ENCODE measurements at places on chromosomes 1 and 21. TPM values are rescaled to one million over a fixed set of nuclear protein-coding genes. Genes with fewer than 3 reads are reported as not detected.

The LCE1C gene
- total RNA-seq, result not detected

DNA sequence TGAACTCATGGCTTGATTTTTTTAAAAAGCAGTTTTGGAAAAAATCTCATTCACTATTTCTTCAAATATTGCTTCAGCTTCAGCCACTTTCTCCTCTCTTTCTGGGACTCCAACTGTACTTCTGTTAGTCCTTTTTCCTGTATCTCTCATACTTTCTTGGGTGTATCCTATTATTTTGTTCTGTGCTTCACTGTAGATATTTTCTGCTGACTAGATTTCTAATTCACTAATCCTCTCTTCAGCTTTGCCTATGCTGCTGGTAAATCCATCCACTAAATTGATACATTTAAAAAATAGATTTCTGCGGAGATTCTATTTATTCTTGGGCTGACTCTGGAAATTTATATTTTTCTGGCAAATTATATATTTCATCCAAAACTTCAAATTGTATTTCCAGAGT is 4.9 kb upstream of the KCNE2 start:
- no peak for DNase-seq

The TMEM52 gene
- total RNA-seq, result 1.8 TPM

- DNase-seq, result no peak
Observed at GRCh38 chr1:222772996-222773379, 36.0 kb downstream of the FAM177B start.

DNA sequence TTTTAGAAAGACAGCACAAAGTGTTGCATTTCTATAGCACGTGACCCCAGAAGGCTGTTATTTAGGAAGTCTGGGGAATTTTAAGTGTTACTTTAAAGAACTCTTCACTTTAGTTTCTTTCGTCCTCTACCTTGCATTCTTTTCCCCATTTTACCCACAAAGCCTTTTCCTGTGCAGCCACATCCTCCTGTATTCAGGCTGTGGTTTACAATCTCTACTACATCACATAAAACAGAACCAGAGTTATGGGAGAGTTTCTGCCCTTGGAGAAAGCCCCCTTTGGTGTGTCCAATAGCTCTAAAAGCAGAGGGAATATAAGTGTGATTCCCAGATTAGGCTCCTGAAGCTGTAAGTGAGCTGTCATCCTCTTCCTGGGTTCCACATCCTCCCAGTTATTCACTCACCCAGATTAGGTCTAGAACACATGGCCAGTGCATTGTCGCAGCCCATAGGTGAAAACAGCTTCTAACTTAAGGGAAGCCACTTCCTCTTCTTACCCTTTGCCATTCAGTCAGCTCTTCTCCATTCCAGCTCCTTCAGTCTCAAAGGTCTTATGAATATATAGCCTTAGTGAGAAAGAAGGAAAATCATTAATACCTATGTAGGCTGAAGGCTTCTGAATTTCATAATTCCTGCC is 171.1 kb downstream of the PIGK start:
- DNase-seq, result no peak

- no peak for DNase-seq
Observed at GRCh38 chr1:90452491-90452890, 264.6 kb downstream of the BARHL2 start.

The PCNX2 gene
- 8.5 TPM for total RNA-seq

GRCh38 chr1:218705391-218705790 is 360.3 kb downstream of the TGFB2 start:
- DNase-seq, result no peak

- DNase-seq, result no peak
Observed at GRCh38 chr1:82762829-82763532, 962.2 kb downstream of the ADGRL2 start.

DNA sequence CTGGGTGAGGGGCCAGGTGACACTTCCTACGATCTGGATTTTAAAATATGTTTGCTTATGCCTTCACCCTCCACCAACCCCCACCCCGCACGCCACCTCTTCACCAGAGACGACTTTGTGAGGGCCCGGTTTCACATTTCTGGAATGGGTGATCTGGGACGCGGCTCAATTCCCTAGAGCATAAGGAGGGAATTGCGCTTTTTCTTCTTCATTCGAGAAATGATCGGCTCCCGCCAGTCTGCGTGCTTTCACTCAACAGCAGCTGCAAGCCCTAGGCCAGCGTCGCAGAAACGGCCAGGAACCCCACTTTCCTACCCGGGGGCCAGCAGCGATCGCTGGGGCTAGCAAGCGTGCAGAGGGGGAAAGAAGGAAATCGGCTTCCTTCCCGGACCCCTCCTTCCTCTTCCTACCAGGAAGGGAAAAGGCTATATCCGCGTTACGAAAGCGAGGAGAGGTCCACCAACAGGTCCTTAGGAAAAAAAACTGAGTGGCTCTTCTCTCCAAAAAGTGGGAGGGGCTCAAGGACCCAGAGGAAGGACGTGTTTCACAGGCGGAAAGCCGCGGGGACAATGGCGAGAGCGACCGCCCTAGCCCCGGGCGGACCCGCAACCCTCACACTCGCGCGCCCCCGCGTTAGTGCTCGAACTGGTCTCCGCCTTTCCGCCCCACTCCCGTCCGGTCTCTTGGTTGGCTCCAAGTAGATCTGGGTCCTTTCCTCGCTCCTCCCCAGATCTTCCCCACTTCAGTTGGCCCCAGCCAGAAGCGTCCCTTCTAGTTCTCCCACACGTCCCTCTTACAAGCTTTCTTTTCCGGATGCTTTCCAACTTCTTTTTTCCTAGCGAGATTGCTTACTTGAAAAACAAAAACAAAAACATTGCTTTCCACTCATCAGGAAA is 1.1 kb upstream of the ADAMTS1 start:
- peak; percentile 75 for DNase-seq

The NLRP3 gene
- total RNA-seq, result 0.89 TPM

GRCh38 chr1:225700164-225700821 is 47.4 kb upstream of the ENAH start:
- DNase-seq, result no peak

DNA sequence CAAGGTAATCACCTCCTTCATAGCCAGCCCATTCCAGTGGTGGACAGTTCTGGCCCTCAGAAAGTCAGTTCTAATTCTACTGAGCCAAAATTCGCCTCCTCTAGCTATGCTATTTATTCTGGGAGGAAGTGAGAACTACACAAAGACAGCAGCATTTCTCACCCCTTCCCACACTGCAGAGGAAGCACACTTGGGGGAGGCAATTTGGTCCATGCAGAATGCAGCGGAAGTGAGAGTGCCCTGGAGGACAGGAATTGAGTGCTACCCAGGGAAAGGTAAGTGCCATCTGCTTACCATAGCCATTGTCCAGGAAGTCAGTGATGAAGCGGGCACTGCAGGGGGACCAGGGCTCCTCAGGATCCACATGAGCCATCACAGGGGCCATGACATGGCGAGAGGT is 3.7 kb downstream of the ADAMTS4 start:
- no peak for DNase-seq

GRCh38 chr1:187921426-187921825 is 1092.7 kb downstream of the PLA2G4A start:
- no peak for DNase-seq

DNA sequence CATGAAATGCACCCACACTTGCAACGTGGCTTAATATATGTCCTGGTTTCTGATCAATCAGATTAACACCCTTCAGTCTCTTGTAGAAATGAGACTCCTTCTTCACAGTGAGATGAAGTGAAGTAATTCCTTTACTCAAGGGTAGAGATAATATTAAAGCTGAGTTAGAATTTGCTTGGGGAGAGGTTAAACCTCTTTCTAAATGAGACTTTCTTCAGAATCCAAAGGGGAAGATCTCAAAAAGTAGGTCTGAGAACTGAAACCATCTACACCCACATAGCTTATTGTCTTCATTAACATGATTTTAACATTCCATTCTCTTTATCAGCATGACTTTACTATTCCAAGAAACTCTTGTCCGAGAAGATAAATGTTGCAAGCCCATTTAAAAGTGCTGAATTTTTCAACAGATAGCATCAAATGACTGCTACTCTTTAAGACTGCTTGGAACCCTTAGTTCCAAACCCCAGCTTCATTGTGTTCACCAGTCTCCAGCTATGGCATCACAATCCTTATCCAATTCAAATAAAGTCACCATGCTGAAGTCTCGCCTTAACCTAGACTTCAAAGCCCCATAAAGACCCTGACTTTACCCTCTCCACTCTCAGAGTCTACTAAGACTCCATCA is 19.2 kb upstream of the TRAF3IP3 start:
- no peak for DNase-seq

DNA sequence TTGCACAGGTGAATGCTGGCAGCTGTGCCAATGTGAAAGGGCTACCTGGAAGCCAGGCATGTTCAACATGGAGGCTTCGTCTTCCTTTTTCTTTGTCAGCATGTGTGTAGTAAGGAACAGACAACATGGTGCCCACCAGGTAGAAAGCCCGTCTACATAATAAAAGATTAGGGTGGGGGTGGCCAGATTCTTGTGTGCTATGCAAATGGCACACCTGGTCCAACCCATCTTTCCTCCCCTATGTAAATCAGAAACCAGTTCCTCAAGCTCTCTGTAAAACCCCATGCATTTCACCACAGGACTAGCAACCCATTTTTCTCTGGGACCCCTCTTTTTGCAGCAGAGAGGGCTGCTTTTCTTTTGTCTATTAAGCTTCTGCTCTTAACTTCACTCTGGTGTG is 72.3 kb upstream of the ZP4 start:
- DNase-seq, result no peak

The HUNK gene
- total RNA-seq, result 3.8 TPM

- no peak for DNase-seq
Observed at GRCh38 chr1:153397051-153397923, 6.4 kb upstream of the S100A8 start.

DNA sequence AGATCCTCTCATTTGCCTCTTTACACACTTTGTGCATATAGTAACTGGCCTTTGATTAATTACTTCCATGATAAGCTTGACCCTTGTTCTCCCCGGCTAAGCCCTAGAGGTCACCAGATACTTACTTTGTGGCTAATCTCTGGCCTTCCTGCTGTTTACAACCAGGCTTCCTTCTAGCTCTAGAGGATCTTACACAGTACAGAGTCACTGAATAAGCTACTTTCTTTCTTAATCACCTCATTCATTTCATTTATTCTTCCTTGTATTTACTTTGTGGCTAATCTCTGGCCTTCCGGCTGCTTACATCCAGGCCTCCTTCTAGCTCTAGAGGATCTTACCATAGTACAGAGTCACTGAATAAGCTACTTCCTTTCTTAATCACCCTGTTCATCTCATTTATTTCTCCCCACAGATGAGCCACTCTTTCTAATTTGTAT is 144.3 kb upstream of the C1orf21 start:
- peak; percentile 27 for DNase-seq

DNA sequence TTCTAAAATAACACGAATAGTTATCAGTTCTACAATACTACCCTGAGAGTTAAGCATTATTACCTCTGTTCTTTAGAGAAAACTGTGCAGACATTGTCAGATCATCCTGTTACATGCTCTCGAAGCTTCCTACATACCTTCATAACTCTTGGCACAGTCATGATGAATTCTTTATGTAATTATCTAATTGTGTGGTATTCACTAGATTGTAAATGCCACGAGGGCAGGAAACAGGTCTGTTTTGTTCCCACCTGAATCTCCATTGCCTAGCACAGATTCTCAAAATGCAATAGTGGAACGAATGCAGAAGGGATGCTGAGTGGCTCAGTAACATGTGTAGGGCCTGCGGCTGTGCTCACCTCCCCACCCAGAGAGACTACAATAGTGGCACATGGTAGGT is 3.4 kb downstream of the SYT2 start:
- no peak for DNase-seq

The AMPD1 gene
- total RNA-seq, result 2.0 TPM

- DNase-seq, result no peak
Observed at GRCh38 chr1:162072740-162073139, 3.2 kb downstream of the NOS1AP start.

The GPR161 gene
- total RNA-seq, result 4.2 TPM

The USP24 gene
- 46.2 TPM for total RNA-seq

DNA sequence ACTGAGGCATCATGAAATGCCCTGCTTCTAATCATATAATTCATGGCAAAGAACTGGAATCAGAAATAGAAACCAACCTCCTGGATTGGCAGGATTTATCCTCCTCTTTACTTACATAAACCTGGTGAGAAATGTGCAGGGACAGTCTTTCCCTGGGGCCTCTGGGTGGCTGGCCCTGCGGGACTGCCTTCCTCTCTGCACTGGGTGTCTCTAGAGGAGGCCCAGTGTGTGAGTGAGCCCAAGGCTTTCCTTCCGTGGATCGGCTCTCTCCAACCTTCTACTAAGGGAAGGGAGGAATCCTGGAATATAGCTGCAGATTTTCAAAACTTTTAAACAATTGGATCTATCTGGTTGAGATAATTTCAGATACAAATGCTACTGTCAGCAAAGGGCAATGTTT is 11.4 kb upstream of the ATP1A1 start:
- no peak for DNase-seq

- no peak for DNase-seq
Observed at GRCh38 chr1:22750685-22751051, 40.0 kb downstream of the EPHB2 start.

GRCh38 chr1:206082831-206083695 is 30.1 kb downstream of the RHEX start:
- DNase-seq, result no peak

GRCh38 chr1:236370420-236370819 is 23.7 kb upstream of the EDARADD start:
- DNase-seq, result no peak

The CFAP74 gene
- 0.13 TPM for total RNA-seq

The NUP210L gene
- total RNA-seq, result not detected

- DNase-seq, result no peak
Observed at GRCh38 chr1:206725109-206725963, 40.6 kb downstream of the MAPKAPK2 start.

The RHBG gene
- not detected for total RNA-seq

The KCNK2 gene
- 0.34 TPM for total RNA-seq

- no peak for DNase-seq
Observed at GRCh38 chr1:246798107-246798506, 73.9 kb downstream of the SCCPDH start.

DNA sequence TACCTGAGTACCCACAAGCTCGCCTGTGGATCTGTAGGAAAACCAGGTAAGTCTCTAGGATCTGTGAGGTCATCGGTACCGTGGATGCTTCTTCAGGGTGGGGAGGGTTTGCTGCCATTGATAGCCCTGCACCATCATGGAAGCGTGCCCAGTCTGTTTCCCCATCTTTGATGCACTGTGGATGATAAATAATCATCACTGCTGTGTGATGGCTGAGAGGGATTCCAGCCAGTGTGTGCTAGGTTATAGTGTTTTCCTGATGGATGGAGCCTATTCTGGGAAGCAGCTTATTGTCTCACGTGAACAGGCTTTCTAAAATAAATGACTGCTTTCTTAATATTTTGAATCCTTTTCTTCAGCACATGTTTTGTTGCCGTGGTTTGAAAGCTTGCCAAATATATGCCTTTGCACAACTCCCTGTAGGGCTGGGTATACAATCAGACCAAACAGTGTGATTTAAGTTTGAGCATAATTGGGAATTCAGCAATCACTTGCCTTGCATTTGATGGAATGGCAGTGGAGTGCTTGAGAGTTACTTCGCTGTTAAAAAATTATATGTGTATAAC is 113.8 kb downstream of the CAMTA1 start:
- no peak for DNase-seq

All from mucosa of descending colon (tissue), 3 donors.